NCI-H1092 (cell line): ENCODE measurements at places on chromosomes 11 and 22.

DNA sequence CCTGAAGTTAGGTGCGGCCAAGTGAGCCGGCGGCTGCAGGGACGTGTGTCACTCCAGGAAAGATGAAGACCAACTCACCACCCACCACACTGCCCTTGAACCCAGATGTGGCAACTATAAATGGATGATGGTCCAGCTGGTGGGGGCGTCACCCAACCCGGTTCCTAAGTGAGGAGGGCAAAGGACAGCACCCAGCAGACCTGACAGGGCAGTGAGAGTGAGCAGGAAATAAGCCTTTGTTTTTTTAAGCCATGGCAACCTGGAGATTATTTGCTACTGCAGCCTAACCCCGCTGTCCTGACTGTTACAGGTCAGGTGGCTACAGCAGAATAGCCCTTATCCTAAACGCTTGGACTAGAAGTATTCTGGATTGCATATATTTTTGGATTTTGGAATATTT lies 228.9 kb downstream of the CTTN start:
- no peak for DNase-seq

- no peak for DNase-seq
Observed at GRCh38 chr11:85742873-85743275, 56.9 kb upstream of the CCDC89 start.

DNA sequence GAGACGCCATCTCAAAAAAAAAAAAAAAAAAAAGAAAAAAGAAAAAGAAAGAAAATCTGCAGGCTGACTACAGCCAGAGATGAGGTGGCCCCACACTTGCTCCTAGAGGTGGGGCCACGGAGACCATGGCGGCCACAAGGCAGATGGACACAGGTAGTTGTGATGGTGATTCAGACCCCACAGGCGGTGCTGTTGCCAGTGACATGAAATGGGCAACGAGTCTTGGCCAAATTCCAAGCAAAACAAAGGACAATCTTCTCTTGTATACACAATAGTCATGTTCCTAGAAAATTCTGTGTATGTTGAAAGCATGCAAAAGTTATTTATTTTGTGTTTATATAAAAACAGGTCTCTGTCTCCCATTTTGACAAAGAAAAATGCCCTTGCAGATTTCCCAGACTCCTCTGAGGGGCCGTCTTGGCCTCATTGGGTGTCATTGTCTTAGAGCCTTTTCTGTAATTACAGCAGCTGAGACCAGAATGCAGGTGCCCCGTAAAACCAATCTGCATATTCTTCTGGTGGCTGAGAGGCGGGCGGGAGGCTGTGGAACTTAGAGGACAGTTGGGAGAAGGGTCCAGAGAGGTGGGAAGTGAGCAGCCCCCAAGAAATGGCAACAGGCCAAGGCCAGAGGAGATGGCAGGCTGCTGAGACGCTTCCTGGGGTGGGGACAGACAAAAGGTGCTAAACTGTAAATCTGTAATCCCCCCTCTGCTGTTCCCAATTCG lies 22.5 kb upstream of the DAGLA start:
- peak; percentile 45 for DNase-seq

GRCh38 chr11:17798253-17798652 lies 63.7 kb downstream of the KCNC1 start:
- DNase-seq = no peak

GRCh38 chr11:110338684-110339083 lies 42.3 kb upstream of the RDX start:
- no peak for DNase-seq

DNA sequence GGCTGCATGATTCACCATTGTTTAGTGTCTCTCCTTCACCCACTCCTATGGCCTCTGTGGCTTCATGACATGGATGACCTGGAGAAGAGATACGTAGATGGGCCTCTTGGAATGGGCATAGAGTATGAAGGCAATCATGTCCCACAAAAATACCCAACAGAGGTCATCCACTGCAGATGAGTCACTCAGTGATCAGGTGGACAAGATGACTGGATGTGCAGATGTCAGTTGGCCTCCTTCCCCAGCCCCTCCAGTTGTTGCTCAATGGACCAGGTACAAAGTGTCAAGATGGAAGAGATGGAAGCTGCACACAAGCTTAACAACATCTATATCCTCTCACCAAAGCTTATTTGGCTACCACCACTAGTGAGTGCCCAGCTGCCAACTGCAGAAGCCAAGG lies 41.0 kb upstream of the CLPB start:
- DNase-seq = no peak

GRCh38 chr11:72228229-72228843 lies 3.8 kb downstream of the INPPL1 start:
- DNase-seq = no peak

DNA sequence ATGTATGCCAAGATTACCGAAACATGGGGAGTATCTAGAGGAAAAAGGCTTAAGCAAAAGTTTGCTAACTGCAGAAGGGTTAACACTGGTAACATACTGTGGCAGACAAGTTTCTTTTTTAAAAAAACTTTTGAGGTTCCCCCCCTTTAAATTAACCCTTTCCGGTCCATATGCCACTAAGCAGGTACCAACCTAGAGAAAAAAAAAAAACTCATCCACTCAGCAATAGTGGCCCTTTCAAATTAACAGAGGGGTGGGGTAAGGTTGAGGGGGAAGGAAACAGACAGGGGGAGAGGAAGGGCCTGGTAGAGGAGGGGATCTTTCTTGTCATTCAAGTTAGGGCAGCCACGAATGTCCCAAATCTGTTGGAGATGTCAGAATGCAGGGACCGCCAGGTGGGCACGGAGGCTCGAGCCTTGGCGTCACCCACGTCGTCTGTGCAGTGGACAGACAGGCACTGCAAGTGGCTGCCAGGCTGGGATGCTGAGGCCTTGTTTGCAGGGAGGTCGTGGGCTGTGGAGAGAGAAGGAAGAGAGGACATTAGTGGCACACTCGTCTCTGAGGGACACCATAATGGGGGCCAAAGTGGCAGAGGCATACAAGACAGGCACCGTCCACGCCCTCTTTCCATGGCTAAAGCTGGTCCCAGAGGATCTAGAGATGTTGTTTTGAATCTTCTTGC lies 50.8 kb downstream of the MN1 start:
- DNase-seq = no peak

DNA sequence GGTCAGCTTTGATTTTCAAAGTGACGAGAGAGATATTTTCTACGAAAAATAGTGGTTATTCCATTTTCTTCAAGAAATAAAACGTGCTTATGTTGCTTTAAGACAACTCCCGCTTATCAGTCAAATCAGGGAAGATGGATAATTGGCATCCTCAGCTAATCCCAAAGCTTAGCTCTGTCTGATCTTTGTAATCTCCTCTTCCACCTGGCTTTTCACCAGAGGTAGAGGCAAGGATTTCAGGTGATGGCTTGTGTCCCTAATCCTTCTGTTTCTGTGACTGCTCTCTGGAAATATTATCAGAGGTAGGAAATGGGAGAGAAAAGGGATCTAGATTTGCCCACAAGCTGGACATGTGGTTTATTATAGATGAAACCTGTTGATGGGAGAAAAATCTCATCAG lies 78.9 kb downstream of the DBX1 start:
- no peak for DNase-seq

DNA sequence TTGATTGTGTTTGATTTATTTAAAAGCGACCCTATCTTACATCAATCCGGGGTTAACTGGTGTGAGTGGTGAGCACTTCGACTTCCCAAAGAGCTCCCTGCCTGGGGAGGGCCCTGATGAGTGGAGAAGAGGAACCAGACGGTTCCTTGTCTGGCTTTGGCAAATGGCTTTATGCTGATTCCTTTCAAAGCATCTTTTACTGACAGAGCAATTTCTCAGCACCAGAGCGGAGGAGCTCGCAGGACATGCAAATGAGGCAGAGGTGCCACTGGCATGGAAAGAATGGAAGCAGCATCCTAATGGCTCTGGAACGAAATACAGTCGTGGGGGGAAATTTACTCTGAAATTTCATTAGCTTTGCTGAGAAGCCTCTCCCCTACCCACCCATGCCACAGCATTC lies 410.9 kb upstream of the B3GAT1 start:
- no peak for DNase-seq

DNA sequence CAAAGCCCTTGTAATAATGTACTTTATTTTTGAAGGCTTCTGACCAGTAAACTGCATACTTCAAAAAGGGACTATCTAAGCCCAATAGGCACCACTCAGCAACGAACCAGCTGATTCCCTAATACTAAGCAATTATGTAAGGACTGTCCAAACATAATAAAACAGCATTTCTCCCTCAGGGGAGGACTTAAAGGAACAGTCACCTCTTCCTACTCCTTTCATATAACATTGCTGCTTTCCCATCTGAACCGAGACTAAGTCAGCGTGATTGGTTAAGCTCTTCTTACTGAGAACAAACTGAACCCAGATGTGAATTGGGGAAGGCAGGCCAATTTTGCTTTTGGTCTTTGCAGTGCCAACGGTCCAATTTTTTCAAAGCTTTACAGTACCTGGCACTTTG lies 420.0 kb downstream of the METTL15 start:
- DNase-seq = no peak

GRCh38 chr11:15101072-15101709 lies 13.5 kb upstream of the INSC start:
- peak; percentile 64 for DNase-seq

- DNase-seq = no peak
Observed at GRCh38 chr11:932435-932834, 6.8 kb downstream of the AP2A2 start.

DNA sequence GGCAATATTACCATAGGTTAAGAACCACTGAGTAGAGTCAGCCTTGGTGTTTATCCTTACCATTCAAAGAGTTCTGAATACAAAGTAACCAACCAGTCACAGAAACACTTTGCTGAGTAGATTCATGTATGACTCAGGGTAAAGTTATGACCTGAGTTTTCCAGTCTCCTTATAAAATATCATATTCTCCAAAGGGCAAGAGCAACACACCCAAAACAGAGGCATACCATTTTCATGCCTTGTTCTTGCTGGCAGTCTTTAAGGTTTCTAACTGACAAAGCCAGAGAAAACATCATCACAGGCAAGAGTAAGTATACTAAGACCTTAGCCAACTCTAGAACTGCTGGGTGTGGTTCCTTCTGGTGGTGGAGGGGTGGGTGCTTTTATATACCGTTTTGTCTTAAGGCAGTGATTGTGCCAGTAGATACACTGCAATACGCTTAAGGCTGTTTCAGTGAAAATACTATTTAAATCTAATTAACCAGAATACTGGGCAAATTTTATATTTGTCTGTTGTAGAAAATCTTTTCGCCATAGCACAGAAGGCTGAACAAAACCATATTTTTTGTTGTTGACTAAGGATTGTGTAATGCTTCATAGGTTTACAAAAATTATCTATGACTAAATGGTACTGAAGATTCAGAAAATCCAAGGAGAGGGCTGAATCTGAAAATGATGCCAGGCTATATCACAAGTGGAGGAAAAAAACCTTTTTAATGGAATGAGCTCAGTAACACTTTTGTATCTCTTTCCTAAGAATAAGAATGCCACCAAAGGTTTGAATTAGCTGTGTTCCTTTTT lies 3.0 kb downstream of the ATL3 start:
- no peak for DNase-seq
